Activated naive CD4-positive, alpha-beta T cell treated with Interleukin-2 at 50 U/mL for 16 hours (primary cell): ENCODE measurements at places on chromosomes 2 and 18.

GRCh38 chr2:119482481-119483394 lies 41.5 kb downstream of the SCTR start:
- DNase-seq, result no peak

GRCh38 chr2:237315829-237316225 lies 98.1 kb downstream of the COL6A3 start:
- no peak for DNase-seq

- DNase-seq, result no peak
Observed at GRCh38 chr18:74183130-74183529, 34.8 kb downstream of the TIMM21 start.

DNA sequence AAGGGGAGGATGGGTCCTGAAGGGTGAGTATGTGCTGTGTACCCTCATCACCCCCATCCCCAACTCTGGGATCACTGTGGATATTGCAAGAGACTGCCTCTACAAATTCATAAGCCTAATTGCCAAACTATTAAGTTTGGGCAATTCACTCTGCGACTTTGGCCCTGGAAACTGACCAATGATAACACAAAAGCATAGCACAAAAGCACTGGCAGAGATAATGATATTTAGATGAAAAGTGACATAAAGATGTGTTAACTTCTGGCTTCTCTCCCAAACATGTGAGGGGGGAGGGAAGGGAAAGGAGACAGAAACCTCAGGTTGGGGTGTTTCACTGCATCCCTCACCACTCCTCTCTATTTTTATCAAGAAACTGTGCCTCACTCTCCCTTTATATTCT lies 150.3 kb downstream of the SATB2 start:
- DNase-seq, result no peak

DNA sequence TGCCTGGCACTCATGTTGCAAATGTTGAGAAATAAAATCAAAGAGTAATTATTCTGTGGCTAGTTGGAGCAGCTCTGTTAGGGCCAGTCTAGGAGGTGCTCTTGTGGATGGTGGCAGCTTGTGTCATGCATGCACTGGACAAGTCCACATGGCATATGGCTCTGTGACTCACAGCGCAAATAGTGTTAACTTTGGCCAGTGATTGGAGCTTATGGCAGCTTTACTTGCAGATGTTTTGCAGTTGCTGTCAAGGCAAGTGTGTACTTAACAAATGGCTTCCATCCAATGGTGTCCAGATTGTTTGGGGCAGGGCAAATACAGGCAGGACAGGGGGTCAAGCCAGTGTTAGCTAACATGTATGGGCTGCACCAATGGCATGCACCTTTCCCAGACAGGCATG lies 26.1 kb upstream of the TMX3 start:
- no peak for DNase-seq

DNA sequence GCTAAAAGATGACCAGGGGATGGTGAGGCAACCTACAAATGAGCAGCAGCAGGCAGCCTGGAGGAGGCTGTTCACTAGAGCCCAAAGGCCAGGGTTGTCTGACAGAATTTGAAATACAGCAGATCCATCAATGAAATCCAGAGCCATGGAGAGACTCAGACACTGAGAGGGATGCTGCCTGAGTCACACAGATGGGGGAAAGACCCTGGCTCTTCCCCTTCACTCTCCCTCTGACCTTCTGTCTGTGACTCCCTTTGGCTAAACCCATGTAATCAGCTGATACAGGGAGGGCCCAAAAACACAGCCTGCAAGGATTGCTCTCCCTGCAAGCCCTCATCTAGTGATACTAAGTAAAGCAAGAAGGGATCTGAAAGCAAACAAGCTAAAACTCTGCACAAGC lies 166.5 kb upstream of the SPOPL start:
- no peak for DNase-seq

GRCh38 chr2:95354925-95355324 lies 47.6 kb upstream of the FAHD2A start:
- DNase-seq, result no peak

- no peak for DNase-seq
Observed at GRCh38 chr2:217149087-217149660, 289.3 kb upstream of the TNP1 start.

- DNase-seq, result no peak
Observed at GRCh38 chr18:42231284-42231683, 276.2 kb downstream of the PIK3C3 start.

- DNase-seq, result no peak
Observed at GRCh38 chr2:51789918-51790317, 758.0 kb upstream of the NRXN1 start.

DNA sequence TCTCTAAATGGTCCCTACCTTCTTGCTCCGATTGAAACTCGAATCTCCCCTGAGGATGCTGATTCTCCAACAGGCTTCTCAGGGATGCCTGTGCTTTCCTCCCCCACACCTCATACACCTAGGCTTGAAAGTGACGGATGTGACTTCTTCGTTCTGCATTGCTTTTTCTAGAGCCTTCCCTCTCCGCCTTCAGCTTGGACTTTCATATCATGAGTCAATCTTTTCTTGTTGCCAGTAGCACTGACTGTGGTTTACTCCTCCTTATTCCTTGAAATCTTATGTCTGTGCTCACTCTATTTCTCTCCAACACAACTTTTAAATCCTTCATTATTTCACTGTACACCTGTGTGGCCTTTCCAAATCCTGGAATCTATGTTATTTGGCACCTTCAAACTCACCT lies 451.4 kb downstream of the TMX3 start:
- DNase-seq, result no peak

DNA sequence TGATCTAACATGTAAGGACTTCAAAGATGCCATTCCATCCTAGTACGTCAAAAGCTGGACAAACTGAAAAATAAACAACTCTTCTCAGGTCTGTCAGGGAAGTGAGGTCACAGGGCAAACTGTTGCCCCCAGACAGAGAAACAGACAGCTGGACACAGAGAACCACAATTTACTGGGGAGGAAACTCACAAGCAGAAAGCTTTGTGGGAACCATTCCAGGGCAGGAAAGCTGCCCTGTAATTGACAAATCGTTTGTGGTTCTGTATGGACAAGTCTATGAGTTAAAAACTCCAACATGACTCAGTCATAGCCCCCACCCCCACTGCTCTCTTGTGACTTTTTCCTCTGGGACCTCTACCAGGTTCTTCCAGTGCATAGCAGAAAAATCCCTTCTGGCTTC lies 28.4 kb downstream of the MCEE start:
- no peak for DNase-seq

DNA sequence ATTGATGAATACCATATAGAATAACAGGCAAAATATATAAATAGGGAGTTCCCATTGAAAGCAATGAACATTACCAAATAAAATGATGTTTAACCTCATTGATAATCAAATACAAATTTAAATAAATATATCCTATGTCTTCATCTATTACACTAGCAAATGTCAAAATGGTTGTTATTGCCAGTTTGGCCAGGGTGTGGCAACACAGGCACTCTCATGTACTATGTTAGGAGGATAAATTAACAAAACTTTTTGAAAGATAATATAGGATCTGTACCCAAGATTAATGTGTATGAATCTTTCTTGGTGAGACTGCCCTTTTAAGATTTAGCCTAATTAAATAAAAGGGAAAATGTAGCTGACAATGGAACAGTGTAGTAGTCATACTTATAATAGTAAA lies 659.3 kb downstream of the ERBB4 start:
- no peak for DNase-seq

DNA sequence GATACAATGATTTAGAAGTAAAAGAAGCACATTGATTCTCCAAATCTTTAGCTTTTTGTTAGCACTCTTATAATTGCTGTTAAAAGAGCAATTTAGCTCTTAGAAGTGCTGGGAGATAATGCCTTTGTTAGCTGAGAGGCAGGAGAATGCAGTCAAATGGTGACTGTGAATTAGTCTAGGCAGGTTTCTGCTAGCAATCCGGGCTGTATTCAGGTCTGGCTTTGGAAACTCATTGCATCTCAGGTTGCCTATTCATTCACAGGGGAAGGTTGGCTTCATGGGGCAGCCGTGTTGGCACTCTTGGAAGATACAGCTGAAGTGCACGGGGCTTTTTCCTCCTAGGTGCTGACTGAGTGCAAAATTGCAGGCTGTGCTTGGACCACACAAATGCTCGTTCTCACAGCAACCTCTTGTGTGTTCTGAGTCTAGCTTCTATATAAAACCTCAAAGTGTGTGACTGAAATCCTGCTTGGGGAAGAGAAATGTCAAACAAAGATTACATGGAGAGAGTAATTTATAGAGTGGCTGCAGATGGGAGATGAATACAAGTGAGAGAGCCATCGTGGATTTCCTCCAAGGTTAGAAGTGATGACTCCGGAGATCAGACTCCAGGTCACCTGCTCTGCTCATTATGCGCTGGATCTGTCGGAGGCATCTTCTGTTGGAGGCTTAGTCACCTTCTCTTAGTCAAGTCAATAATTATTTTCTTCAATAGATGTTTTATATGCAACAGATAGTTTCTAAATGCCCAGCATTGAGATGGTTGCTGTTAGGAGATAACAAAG lies 167.8 kb downstream of the PMAIP1 start:
- DNase-seq, result no peak

DNA sequence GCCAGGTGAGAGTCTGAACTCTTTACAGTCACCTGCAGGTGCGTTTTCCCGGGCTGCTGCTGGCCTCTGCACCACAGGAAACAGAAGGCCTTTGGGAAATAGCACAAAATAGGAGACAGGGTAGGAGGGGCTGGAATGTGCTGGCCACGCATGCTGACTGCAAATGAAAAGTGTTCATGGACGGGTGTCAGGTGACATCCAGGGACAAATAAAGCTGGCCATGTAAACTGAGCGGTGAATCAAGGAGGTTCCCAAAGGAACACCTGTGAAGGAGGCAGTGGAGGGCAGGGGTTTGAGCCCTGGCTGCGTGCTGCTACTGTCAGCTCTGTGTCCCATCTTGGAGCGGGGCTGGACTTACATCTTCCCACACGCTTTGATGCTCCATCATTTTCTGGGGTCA lies 42.4 kb upstream of the GBX2 start:
- no peak for DNase-seq

DNA sequence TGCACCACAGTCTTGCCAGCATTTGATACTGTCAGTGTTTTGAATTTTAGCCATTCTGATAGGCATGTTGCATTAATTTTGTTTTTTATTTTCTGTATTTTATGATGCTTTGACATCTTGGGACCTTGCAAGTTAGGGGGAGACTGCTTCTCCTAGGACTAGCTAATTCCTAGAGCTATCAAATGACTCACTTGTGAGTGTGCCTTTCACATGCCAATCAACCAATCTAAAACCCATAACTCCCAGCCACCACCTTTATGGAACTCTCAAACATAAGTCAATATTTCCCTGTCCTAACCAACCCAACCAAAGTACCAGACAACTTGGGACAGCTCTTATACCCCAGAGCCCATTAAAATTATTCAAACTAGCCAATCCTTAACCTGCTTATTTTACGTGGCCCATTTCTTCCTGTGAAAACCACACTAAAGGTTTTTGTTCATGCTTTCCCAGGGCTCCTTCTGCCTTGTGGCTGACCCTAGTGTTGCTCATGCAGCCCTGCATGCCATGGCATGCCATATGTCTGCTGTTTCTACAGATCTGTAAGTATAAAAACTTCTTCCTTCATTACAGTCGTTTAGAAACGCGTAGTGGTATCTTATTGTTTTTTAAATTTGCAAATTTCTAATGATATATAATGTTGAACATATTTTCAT lies 230.1 kb downstream of the GPD2 start:
- no peak for DNase-seq

DNA sequence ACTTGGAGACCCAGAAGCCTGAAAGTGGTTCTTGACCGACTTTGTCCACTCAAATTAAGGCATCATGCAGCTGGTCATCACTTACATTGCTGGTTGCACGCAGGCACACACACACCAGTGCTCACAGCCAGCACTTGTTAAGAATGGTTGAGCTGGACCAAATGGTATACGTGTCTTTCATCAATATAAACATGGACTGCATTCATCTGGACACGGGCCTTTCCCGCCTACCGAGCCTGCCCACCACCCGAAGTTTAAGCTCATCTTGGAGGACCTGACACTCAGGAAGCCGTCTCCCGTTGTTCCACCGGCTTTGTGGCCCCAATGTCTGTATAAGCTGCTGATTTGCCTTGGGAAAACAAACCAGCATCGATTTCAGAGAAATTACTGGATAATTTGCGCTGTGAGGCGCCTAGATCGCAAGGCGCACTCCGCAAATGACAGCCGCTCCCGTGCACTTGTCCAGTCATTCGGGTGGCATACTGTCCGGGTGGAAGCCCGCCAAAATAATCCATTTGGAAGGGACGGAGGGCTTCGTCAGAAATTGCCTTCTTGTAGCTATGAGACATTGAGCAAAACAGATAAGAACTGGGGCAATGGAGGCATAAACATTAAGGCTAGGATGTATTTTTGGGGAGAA lies 40.1 kb upstream of the AKAIN1 start:
- no peak for DNase-seq

DNA sequence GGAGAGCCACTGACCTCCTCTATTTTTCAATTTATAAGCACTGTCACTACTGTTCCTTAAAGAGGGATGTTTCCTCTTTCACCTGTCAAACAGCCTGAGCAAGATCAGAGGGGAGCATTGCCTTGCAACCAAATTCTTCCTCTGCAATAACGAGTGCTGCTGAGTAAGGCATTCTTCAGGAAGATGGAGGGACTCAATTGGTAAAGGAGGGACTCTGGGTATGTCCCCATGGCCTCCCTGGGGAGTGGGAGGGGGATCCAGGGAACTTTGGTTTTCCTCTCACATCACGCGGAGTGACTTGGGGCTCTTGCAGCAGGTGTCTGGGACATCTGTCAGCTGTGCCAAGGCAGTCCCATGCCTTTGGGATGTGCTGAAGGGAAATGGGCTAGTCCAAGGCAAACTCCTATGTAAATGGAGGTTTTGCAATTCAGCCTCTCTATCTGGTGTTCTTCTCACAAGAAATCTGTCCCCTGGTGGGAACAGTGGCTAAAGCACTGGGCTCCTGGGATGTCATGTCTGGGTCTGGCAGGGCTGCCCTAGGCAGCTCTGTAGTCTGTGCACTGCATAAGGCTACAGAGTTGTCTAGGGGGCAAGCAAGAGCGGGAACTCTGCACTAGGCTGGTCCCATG lies 14.4 kb upstream of the HES6 start:
- no peak for DNase-seq

- DNase-seq, result no peak
Observed at GRCh38 chr2:197322724-197323720, 12.4 kb upstream of the ANKRD44 start.

DNA sequence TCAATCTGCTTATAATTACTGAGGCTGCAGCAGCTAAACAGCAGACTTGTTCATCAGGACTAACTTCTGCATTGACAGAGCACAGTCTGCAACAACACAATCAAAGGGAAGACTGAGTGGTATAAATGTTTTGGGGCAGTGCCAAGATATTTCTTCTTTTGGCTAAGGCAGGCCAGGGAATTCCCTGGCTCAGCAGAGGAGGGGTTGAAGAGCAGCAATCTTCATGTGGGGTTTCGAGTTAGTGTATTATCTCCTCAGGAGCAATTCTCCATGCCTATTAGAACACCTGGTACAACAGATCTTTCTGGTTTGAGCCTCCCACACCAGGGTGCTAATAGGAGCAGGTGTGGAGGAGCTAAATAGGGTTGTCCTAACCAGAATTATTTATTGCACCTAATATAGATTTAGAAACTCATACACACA lies 103.0 kb upstream of the STK17B start:
- DNase-seq, result no peak
